Activated T-cell treated with anti-CD3 and anti-CD28 coated beads, Interleukin-2, amount 50 U/mL, for 72 hours (primary cell): ENCODE measurements at places on chromosomes 3 and 15. TPM values are rescaled to one million over a fixed set of nuclear protein-coding genes. Genes with fewer than 3 reads are reported as not detected.

- DNase-seq: peak; percentile 54
Measured at GRCh38 chr3:51982352-51982837, 940 bp upstream of the ACY1 start.

DNA sequence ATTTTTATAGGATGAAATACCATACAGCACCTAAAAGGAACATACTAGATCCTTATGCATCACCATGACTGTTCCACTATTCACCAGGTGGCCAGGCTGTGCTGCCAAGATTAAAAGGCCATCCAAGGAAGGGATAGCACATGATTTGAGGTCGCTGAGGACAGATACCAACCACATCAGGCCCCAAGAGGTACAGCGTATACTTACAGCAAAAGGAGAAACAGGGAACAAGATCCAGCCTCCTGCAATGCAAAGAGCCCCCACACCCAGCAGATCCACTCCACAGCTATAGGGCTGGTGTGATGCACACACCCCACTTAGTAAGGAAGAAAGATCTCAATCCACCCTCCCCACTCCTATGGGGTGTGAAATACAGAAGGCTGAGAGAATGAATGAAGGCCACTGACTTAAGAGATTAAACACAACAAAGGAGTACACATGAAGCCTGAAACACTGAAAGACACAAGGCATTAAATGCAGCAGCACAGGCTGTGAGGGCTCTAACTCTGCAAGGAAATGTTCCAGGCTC is 32.0 kb upstream of the ZNF445 start:
- DNase-seq: no peak

DNA sequence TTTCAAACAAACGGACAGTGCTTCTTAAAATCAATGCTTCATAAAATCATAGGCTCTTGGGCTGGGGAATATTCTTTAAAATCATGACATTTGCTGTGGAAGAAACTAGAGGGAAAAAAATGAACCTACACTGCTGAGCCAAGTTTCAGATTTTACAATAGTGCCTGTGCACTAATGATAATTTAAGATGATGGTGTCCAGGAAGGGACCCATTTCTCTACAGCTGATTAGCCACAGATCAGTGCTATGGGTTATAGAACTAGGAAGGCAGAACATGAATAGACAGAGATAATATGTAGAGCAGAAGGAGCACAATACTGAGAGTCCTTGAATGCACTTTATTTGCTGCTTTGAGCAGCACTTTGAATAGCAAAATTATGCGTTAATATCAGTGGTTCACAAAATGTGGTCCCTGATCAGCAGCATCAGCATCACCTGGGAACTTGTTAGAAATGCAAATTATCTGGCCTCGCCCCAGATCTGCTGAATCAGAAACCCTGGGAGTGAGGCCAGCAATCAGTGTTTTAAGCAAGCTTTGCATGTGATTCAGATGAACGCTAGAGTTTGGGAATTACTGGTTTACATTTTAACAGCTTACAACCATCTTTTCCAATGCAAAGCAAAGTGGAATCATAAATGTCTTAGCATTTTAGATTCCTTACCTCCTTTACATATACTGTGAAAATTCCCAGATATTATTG is 135.8 kb upstream of the ANKRD28 start:
- no peak for DNase-seq

DNA sequence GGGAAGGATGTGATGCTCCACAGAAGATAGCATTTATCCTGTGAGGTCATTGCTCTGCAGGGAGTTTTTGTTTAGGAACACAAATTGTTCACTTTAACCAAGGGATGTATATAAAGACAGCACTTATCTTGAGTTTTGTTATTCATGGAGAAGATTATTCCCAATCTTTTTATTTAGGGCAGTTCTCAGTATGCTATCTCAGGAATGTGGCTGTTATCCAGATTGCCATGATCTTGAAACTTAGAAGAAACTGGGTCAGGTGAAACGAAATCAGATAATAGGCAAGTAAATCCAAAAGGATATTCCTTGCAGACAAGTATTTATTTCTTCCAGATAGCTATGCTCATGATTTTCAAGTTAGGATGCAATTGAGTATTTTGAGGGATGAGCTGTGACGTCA is 19.3 kb upstream of the TMEM42 start:
- no peak for DNase-seq

GRCh38 chr15:96703091-96703490 is 372.6 kb downstream of the NR2F2 start:
- no peak for DNase-seq

GRCh38 chr3:179026636-179027035 is 45.0 kb downstream of the ZMAT3 start:
- DNase-seq: no peak

DNA sequence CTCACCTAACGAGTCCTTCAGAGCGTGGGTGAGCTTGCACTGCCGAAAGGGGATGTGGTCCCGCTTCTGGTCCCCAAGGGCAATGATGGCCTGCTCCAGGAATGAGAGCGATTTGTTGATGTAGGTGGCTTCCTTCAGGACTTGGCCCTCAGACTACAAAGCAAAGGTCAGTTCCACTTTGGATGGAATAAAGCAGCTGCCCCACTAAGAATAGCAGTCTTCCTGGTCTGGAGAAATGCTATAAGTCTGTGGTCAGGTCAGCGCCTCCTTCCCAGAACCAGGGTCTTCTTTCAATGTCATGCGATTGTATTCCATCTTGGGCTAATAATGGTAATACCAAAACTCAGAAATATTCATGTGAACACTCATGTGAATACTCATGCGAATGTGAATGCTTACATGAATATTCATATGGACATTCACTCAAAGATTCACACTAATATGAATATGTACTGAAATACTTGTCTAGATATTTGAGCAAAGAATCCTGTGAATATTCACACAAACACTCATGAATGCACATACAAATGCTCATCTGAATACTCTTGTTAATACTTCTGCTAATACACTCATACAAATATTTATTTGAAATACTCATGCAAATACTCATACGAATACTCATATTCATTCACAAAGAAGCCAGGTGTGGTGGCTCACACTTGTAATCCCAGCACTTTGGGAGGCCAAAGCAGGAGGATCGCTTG is 16.7 kb downstream of the KIF9 start:
- DNase-seq: no peak

GRCh38 chr15:90562669-90563068 is 32.9 kb downstream of the CRTC3 start:
- no peak for DNase-seq

The GCSAM gene
- 17.8 TPM for total RNA-seq

The RPS27L gene
- total RNA-seq: 228 TPM

DNA sequence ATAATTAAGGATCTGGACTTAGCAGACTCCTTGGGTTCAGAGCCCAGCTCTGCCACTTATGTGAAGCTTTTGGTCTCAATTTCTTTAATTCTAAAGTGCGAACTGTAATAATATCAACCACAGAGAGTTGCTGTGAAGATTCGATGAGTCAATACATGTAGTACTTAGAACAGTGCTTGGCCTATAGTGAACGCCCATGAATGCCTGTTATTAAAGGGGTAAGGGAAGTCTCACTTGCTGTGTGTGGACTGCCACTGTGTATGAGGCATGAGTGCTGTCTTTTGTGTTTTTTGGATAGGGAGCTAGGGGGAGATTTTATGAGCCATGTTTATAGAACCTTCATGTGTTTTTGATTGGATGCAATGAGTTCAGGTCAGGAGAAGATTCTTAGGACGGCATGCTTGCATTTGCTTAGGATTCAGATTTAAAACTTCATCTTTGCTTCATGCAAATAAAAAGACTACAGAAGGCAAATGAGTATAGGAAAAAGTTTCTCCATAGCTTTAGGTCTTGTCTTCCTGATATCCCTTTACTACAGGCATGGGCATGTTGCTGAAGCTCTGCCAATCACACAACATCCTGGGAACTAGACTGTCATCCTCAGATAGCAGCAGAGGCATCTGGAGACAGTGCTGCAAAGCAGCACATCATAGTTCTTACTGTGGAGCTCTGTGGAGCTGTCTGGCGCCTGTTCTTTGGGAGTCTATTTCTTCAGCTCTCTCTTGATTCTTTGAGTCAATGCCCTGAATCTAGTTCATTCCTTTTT is 50.0 kb downstream of the PLS1 start:
- DNase-seq: no peak

GRCh38 chr15:46213551-46213950 is 578.7 kb downstream of the SQOR start:
- DNase-seq: no peak

GRCh38 chr3:48400824-48401433 is 28.9 kb downstream of the FBXW12 start:
- DNase-seq: peak; percentile 62

GRCh38 chr15:39511000-39511915 is 69.6 kb upstream of the THBS1 start:
- no peak for DNase-seq

GRCh38 chr3:186322761-186323160 is 39.3 kb downstream of the DGKG start:
- no peak for DNase-seq

The HACD2 gene
- total RNA-seq: 30.0 TPM

DNA sequence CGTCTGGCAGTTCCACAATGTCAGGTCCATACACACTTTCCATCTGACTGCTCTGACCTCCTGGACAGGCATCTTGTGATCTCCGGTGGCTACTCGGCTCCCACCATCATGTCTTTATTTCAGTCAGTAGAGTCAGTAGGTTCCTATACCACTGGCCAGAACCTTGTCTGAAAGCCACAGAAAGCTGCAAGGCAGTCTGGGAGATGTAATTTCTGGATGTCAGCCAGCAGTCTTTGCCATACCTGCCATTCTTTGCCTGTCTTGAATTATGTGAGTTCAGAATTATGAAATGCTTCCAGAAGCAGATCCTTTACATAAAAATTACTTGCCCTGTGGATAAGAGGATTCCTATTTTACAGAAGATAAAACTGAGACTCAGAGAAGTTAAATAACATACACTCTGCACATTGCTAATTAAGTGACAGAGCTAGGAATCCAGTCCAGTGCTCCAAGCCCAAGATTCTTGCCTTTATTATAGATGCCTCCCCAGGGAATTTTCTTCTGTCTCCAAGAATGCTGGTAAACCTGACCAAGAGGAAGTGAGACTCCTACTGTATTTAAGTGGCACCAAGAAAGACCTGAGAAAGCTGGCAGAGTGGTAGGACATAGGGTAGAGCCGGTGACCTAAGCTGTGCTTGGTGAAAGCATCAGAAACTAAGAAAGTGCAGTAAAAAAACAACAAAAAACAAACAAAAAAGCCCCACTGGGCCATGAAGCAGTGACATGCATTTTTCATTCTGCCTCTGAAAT is 75.6 kb downstream of the IQCH start:
- DNase-seq: no peak

The LRRK1 gene
- total RNA-seq: 1.2 TPM

The FRG2C gene
- not detected for total RNA-seq

GRCh38 chr15:78129077-78129750 is 2.0 kb downstream of the CIB2 start:
- DNase-seq: no peak

- no peak for DNase-seq
Measured at GRCh38 chr3:184601576-184602371, 40.2 kb downstream of the EPHB3 start.

The SYNPR gene
- not detected for total RNA-seq

The LYZL4 gene
- not detected for total RNA-seq

The C2CD4A gene
- 0.46 TPM for total RNA-seq

- no peak for DNase-seq
Measured at GRCh38 chr15:28873585-28874190, 12.1 kb upstream of the APBA2 start.

DNA sequence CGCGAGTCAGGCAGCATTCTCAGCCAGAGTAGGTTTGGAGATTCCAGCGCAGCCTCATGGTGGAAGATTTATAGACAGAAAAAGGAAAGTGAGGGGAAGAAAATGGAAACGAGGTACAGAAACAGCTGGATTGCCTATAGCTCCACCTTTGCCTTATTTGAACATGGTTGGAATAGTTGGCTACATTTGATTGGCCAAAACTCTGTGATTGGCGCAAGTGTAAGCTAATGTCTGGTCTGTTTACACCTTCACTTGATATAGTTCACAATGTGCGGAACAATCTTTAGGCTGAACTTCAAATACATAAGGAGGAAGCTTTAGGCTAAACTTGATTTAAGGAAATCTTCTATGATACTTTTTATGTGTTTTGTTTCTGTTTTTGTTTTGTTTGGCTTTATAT is 1191.9 kb downstream of the NSUN3 start:
- DNase-seq: no peak

The PARP14 gene
- 56.5 TPM for total RNA-seq

The CCR3 gene
- not detected for total RNA-seq

DNA sequence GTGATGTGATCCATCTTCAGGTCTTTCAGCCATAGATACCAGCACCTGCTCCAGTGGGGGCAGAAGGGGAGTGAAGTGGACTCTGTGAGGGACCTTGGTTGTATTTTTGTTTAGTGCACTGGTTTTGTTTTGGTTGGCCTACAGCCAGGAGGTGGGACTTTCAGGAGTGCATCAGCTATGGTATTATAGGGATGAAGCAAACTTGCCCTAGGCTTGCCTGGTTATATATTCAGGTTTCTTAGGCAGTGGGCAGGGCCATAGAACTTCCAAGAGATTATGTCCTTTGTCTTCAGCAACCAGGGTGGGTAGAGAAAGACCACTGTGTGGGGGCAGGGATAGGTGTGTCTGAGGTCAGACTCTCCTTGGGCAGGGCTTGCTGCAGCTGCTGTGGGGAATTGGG is 337.3 kb upstream of the SGO1 start:
- DNase-seq: no peak

- DNase-seq: no peak
Measured at GRCh38 chr3:194281306-194281705, 69.8 kb downstream of the CPN2 start.

- no peak for DNase-seq
Measured at GRCh38 chr3:24288496-24289236, 206.0 kb downstream of the THRB start.

- no peak for DNase-seq
Measured at GRCh38 chr3:131360191-131360755, 21.3 kb upstream of the NUDT16 start.

DNA sequence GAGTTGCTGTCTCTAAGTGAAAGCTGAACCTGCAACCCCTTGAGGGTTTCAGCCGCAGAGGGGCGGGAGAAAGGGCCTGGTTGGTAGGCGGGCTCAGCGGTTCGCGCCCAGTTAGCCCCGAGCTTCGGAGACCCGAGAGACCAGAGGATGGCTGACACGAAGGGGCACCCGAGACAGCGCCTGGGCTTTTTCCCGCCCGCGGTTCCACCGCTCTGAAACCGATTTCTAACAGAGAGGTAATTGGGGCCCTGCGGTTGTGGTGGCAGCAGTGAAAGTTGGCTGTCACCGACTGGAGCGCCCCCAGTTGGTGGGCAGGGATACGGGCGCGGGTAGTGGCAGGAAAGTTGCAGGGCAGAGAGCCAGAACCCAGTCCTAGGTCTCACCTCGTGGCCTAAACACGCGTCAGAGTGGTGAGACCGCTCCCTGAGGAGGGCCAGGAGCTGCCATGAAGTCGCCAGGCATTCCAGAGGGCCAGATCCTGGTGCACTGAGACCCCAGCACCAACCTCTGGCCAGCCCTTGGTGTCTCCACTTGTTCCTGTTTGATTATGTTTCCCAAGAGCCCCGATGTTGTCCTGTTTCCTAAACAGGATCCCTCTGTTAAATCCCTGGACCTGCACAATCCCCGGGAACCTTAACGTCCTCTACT is 625 bp upstream of the ELL3 start:
- peak; percentile 86 for DNase-seq
